ENCODE measurements at places on chromosomes 2 and 18. TPM values are rescaled to one million over a fixed set of nuclear protein-coding genes. Genes with fewer than 3 reads are reported as not detected.

LHCGR gene
- not detected for total RNA-seq

TMBIM1 gene
- 75.4 TPM for total RNA-seq

RESP18 gene
- not detected for total RNA-seq

RFX8 gene
- total RNA-seq, result 2.8 TPM

ALPP gene
- not detected for total RNA-seq

DBI gene
- total RNA-seq, result 126 TPM

DPYSL5 gene
- total RNA-seq, result 0.10 TPM

CELF4 gene
- total RNA-seq, result not detected

CRYGC gene
- total RNA-seq, result not detected

FAM237A gene
- total RNA-seq, result not detected

TACR1 gene
- not detected for total RNA-seq

Measured in T-helper 1 cell treated with Interleukin-12 subunit alpha and Interleukin-12 subunit beta and Interleukin-4 antibody, amounts not matched to agents 30 ng/mL and 1 ng/mL, for 36 hours (primary cell).